Thymus (tissue), 14 donors: ENCODE measurements at places on chromosomes 12 and 14. TPM values are rescaled to one million over a fixed set of nuclear protein-coding genes. Genes with fewer than 3 reads are reported as not detected.

DNA sequence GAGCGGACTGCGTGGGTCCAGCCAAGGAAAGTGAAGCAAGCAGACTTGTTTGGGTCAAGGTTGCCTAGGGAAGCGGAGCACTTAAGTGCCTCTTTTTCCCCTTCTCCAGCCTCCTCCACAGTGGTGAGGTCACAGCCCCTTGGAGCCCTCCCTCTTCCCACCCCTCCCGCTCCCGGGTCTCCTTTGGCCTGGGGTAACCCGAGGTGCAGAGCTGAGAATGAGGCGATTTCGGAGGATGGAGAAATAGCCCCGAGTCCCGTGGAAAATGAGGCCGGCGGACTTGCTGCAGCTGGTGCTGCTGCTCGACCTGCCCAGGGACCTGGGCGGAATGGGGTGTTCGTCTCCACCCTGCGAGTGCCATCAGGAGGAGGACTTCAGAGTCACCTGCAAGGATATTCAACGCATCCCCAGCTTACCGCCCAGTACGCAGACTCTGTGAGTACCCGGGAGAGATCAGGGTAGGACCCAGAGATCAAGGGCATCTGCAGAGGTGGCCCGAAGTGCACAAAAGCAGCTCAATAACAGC is at the start of gene TSHR:
TSHR (plus strand) TSS at position 206 of the 526 bp plus-strand sequence; CDS start at position 266, 60 bp downstream.
- DNase-seq, result no peak

DNA sequence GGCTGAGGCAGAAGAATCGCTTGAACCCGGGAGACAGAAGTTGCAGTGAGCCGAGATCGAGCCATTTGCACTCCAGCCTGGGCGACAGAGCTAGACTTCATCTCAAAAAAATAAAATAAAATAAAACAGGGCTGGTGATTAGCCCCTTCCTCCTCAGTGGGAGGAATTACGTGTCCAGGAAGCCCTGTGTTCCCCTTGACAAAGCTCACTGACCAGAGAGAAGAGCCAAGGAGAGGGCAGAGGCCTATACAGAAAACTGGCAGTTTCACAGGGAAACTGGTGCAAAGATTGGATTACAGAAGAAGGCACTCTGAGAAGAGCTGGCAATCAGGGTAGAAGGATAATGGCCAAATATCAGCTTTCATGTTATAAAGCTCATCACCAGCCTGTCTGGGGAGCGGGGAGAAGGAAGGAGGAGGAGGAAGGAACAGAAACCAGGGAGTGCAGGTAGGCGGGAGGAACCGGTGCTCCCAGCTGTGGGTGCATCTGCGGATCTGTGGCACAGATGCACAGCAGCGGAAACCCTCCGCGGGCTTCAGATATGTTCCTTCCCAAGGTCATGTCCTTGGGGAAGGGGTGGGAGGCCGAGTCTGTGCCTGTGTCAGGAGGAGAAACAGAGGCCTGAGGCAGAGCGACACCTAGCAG is 6.7 kb downstream of the RAB15 start:
- no peak for DNase-seq

CD163L1 gene
- polyA plus RNA-seq, result 12.6 TPM

DNA sequence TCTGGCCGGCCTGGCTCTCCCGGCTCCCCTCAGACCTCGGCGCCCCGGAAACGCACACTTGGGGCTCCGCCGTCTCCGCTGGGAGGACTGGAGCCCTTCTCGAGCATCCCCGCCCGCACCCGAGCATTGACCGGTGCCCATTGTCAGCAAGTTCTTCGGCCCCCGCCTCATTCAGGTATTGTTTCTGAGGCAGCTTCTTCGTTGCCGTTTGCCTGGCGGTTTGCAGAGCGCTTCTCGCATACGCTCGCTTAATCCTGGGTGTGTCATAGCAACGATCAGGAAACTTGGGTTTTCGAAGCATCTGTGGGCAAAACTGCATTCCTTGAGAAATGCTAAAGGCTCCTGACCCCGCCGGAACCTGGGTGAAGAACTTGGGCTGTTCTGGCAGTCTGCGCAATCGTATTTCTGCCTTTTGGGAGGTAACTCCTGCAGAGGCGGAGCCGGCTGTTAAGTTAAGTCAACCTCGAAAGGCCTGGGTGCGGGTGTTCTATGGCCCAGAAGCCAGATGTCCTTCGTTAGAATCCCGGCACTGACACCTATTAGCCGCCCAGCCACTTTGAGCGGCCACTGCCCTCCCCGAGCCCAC is 518 bp downstream of the GSKIP start:
- DNase-seq, result peak; percentile 34

- no peak for DNase-seq
Observed at GRCh38 chr12:125310461-125310860, 245.2 kb downstream of the AACS start.

STYK1 gene
- 0.62 TPM for polyA plus RNA-seq

SLC25A47 gene
- 0.09 TPM for polyA plus RNA-seq

- DNase-seq, result no peak
Observed at GRCh38 chr12:42583016-42583415, 6.5 kb downstream of the PRICKLE1 start.

DNA sequence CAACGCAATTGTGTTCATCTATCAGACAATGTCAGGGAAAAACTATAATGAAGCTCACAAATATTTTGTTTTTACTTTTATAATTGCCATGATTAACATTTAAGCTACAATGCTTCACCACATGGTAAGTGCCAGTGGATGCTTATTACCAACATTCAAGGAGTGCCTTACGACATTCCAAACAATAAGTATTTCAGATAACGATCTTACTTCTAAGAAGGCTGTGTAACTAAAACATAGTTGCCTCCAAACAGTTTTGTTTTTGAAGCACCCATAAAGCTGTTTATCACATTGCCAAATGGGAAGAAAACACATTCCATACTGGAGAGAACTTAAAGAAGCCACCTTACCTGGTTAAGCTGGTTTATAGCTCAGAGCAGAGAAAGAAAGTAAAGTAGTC is 78.8 kb downstream of the RPS6KA5 start:
- DNase-seq, result no peak

DNA sequence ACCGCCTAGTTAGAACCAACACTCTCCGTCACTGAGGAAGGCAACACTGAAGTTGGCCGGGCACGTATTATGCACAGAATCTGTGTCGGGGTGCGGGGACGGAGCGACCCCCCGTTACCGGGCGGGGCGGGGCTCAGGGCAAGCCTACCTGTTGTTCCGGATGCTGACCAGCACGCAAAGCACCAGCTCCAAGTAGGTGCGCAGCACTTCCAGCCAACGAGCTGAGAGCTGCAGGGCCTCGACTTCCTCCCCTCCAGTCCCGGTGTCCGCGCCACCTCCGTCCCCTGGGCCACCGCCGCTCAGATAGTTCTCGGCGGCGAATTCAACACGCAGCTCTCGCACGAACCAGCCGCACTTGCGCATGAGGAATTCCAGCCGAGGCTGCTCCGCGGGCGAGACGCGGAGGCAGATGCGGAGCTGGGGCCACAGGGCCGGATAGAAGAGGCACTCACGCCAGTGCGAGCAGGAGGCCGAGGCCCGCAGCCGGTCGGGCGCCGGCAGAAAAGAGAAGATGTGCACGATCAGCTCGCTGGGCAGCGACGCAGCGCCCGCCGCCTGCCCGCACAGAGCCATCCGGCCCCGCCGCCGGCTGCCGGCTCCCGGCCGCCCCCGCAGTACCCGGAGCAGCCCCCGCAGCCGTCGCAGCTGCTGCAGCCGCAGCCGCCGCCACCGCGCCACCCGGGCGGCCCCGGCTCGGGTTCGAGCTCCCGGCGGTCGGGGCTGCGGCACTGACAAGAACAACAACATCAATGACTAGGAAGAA is 636 bp downstream of the FBXO33 start:
- DNase-seq, result peak; percentile 41

GRCh38 chr12:80032946-80033345 is 66.4 kb upstream of the OTOGL start:
- no peak for DNase-seq

GRCh38 chr12:8036346-8036745 is 3.8 kb downstream of the FOXJ2 start:
- no peak for DNase-seq

GRCh38 chr12:117026343-117026742 is 72.9 kb downstream of the TESC start:
- no peak for DNase-seq

DNA sequence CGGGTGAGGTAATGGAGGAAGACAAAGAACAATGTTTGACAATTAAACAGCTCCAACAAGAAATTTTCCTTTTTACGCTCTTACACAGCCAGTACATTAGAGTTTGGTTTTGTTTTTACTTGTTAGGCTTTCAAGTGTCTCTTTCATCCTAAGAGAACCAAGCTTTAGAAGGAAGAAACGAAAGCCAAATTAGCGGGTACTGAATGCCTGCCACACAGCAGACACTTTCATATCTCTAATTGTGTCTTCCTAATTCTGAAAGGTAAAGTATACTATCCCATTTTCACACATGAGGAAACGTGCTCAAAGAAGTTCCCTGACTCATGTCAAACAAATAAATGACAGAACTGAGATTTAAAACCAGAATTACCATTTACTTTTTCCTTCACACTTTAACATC is 65.0 kb downstream of the CDK17 start:
- DNase-seq, result no peak

DNA sequence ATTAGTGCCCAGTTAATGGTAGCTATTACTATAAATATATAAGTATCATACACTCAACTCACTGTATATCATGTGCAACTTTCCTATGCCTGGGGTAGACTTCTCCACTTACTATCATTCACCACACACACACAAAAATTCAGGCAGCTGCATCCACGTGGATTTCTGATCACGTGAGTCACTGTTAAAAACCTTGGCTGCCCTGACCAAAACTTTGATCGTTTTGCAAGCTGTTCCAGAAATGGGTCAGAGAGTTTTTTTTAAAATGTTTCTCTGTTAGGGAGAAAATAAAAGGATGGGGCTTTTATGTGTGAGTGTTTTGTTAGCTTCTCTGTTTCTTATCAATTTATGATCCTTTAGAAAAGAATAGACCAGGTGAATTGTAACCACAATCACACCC is 198.2 kb upstream of the CNOT2 start:
- DNase-seq, result no peak

NFKBIA gene
- 241 TPM for polyA plus RNA-seq

GRCh38 chr14:106556665-106557289 is 1030.4 kb downstream of the TMEM121 start:
- DNase-seq, result no peak
